Stimulated activated CD8-positive, alpha-beta memory T cell treated with anti-CD3 and anti-CD28 coated beads, Interleukin-15, amount 100 ng/mL, for 24 hours (primary cell): ENCODE measurements at places on chromosomes 5 and 9.

- no peak for DNase-seq
These were observed 61.6 kb downstream of the NSG2 start for GRCh38 chr5:174106997-174107655.

DNA sequence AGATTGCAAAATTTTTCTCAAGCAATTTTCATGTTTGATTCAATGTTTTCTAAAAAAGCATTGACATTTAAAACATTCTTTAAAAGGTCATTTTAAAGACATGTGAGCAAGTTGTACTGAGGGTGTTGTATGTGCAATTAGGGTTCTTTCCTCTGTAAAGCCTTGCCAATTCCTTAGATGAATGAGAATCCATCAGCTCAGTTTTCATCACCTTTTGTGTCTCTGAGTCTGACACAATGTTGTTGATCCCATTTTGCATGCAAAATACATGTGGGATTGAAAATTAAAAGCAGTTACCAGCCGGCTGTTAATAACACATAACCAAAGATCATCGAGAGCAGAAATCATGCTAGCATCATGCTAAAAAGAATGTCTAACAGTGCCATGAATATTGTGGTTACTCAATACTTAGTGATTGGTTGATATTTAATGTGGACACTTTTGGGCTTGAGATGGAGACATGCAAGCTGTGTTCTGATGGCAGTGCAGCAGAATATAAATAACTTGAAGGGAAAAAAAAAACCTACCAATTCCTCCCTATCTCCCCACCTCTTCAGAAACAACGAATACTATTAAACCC lies 57.7 kb downstream of the FGF10 start:
- DNase-seq: no peak

- no peak for DNase-seq
These were observed 1.5 kb downstream of the NSMF start for GRCh38 chr9:137457406-137458193.

- DNase-seq: no peak
These were observed 45.9 kb upstream of the ANKRD31 start for GRCh38 chr5:75282581-75282980.

- no peak for DNase-seq
These were observed 19.5 kb upstream of the GOLPH3 start for GRCh38 chr5:32193591-32193990.

DNA sequence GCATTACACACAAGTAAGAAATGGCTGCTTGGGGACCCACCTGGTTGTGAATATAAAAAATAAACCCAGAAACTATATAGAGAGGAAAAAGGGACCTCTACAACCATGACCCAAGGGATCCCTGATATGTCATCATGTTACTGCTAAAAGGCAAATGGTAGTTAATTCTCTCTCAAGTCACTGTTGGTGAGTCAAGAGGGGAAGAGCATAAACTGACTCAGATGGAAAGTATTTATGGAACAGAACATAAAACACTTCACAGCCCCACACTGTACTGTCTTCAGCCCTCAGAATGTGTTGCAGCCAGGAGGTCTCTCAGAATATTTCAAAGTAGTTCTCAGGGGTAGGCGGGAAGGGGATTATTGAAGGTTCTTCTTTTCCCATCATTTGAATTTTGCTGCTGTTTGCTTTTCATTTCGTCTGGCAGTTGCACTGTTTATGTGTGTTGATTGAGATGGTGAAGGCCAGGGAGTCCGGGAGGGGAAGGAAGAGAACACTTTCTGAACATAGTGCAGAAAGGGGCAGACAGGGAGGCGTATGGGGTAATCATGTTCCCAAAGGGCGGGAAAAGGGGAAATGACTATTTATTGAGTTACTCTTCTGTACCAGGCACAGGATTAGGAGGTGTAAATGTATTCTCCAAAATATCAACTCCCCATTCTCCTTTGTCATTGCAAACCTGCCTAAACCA lies 85.5 kb downstream of the TEK start:
- no peak for DNase-seq
